ENCODE measurements at places on chromosomes 5 and 9.

DNA sequence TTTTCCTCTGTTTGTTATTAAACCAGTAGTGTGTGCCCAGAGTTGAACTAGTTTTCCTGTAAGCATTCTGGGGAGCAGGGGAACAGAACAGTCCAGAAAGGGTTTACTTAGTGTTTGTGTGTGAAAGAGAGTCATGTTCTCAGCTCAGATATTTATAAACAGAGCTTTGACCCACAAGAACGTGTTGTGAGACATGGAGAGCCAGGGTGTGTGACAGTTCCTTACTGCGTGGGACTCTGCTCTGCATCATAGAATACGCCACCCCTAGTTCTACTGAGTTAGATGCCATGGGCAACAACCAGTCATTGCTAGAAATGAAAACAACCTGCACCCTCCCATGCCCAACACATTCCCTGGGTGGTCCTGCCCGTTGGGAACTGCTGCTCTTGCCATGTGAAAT is 330.7 kb downstream of the NDUFS4 start:
- no peak for DNase-seq

DNA sequence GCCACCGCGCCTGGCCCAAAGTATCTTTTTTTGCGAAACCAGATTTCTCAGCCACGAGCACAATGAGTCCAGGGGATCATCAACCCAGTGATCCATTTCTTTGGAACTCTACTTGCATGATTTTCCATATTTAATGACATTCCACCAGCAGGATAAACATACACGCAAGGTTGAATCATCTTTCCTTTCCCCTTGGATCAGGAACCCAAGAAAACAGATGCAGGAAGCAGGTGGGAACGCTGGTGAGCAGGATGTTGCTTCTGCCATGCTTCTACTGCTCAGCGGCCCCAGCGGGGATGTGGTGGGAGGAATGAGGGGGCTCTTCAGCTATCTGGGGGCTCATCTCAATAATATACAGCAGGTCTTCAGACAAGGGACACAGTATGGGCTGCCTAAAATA is 118.2 kb downstream of the SEC61B start:
- DNase-seq: no peak

DNA sequence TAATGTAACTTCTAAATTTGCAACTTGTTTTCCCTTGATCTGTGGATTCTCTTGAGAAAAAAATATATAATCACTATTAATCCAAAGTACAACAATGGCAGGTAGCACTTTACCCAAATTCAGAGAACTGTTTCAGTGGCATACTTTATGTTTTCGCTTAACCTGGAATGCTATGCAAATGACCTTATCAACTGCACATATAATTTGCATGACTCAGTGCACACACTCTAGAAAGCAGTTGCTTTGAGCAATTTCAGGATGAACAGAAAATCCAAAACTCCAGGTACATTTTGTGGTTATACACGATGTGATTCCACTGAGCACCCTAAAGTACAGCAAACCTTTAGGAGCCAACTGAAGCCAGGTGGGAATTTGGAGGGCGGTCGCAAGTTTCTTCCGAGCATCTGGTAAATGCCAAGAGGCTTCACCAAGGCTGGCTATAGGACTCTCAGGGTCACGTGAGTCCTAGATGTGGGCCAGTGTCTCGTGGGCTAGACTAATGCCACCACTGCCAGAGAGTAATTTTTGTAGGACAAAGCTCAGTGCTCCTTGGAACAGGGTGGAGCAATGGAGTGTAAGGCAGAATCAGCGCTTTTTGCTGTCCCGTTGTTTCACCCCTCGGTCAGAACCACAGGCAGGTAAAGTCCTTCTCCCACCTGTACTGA is 37.3 kb downstream of the DMGDH start:
- no peak for DNase-seq

DNA sequence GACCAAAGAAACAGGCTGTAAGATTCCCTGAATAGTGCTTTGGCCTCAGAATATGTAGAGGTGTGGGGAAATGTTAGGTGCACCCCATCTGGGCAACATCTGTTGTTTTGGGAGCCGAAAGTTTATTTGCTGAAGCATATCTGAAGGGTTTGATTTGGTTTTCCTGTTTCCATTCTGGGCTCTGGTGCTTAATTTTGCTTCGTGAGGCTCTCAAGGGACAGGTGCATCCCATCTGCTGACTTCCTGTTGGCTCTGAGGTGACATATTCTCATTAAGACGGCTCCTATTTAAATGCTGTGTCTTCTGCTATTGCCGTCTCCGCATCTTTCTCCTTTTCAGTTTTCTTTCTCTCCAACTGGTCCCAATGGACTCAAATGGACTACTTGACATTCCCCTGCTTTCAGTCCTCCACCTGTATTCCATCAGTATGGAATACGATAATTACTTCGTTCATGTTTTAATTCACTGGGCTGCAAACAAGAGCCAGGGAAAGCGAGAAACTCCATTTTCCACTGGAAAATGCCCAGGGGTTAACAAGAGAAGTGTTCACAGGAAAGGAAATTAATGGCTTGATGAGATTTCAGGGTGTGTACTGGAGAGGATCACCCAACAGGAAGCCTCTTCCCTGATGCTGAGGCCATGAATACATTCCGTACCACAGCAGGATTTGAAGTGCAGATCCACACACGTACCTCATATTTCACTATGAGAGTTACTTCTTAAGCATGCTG is 104.0 kb downstream of the MTX3 start:
- no peak for DNase-seq

DNA sequence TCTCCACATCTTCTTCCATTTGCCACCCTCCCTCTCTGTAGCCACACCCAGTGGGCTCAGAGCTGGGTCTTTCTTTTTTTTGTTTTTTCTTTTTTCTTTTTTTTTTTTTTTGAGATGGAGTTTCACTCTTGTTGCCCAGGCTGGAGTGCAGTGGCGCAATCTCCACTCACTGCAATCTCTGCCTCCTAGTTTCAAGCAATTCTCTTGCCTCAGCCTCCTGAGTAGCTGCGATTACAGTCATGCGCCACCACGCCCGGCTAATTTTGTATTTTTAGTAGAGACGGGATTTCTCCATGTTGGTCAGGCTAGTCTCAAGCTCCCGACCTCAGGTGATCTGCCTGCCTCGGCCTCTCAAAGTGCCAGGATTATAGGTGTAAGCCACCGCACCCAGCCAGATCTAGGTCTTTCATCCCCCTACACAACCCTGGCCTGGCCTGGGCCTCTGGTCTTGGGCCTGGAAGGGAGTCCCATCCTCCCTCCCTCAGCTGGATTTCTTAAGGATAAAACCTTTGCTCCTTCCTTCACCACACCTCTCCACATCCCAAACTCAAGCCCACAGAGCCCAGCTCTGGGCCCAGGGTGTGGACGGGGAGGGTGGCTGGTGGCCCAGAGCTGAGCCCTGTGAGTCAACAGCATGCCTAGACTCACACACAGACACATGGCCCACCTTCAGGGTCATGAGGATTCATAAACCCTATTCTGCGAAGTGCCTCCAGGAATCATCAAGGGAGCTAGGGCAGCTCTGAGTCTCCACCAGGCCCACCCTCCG is 18.8 kb upstream of the KCNIP1 start:
- DNase-seq: no peak

- no peak for DNase-seq
Measured at GRCh38 chr5:69525490-69525889, 32.9 kb downstream of the OCLN start.

- DNase-seq: no peak
Measured at GRCh38 chr5:93054424-93055163, 526.4 kb downstream of the NR2F1-AS1 start.

- no peak for DNase-seq
Measured at GRCh38 chr5:140969880-140970279, 3.6 kb downstream of the PCDHAC2 start.

DNA sequence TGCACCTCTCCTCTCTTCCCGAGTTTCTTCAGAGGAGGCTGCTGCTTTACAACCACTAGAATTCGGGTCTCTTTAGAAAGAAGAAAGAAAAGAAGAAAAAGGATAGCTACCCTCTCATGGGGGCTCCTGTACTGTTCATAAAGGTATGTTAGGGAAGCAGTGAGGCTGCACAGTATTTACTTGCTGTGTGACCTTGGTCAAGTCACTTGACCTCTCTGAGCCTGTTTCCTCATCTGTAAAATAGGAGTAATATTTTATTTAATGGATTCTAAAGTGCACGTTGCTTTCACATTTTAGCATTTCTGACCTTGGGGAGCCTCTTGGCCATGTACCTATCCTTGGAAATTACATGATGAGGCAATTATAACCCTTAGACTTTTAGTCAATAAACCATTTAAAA is 88.8 kb downstream of the SETX start:
- no peak for DNase-seq

DNA sequence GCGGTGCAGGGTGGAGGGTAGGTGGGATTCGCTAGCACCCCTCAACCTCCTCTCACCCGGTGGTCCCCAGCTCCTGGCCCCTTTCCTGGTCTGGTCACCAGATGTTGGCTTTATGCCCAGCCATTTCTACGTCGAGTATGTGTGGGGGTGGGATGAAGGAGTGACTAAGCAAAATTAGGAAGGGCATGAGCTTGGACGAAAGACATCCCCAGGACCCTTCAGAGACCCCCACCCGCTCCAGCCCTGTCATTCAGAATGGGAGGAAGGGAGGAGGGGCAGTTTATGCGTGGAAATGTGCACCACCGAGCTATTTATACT is 742 bp downstream of the BHMT2 start:
- no peak for DNase-seq

GRCh38 chr9:36102742-36103495 is 33.6 kb upstream of the GLIPR2 start:
- DNase-seq: peak; percentile 50

GRCh38 chr5:155897761-155898160 is 429.2 kb upstream of the SGCD start:
- DNase-seq: peak; percentile 1

DNA sequence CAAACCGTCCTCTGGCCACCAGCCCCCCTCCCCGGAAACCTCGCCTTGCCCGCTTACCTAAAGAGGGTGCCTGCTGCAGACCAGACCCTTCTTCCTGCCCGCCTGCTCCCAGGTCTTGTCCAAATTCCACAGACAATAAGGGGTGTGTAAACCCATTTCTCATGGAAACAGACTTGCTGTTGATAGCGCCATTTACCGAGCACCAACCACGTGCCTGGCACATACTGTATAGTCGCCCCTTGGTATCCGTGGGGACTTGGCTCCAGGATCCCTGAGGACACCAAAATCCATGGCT is 25.1 kb downstream of the CDHR2 start:
- no peak for DNase-seq

DNA sequence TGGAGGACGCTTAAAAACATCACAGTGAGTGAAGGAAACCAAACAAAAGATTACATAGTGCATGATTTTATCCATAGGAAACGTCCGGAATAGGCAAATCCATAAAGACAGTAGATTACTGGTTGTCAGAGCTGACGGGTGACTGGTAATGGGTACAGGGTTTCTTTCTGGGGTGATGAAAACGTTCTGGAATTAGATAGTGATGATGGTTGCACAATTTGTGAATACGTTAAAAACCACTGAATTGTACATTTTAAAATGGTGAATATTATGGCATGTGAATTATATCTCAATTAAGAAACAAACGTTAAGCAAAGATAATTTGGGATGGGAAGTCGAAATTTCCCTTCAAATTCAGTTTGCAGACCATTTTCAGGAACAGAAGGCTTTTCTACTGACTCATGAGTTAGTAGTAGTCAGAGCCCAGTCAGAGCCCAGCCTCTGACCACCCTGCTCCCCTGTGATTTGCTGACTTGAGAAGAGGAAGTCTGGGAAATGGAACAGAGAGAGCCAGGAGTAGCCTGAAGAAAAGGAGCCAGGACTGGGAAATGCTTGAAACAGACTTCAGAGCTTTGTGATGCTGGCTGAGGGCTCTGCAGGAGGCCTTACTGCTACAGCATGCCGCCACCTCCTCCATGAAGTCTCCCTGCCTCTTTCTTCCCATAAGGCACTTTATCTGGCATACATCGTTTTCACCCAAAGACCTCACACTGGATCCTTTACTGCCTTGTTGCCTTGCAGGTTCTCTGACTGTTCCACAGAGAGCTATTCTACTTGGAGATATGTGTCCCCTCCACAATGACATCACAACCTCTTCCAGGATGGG is 46.4 kb upstream of the CTNNA1 start:
- DNase-seq: no peak

GRCh38 chr5:44987026-44987425 is 178.3 kb downstream of the MRPS30 start:
- DNase-seq: no peak

DNA sequence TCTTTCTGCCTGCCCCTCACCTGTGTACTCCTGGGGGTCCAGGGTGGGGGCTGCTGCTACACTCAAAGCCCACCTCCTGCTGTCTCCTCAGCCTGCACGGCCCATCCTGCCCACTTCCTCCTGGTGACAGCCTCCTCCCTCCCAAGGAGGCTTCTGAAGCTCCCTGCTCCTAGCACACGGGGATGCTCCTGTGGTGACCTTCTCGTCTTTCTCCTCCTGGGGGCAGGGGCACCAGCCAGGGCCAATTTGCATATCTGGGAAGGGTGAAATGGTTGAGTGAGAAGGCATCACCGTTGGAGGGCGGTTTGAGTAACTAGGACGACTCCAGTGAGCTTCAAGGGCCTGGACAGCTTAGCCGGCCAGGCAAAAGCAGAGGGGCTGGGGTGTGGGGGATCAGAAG is 51.9 kb upstream of the COL5A1 start:
- no peak for DNase-seq

DNA sequence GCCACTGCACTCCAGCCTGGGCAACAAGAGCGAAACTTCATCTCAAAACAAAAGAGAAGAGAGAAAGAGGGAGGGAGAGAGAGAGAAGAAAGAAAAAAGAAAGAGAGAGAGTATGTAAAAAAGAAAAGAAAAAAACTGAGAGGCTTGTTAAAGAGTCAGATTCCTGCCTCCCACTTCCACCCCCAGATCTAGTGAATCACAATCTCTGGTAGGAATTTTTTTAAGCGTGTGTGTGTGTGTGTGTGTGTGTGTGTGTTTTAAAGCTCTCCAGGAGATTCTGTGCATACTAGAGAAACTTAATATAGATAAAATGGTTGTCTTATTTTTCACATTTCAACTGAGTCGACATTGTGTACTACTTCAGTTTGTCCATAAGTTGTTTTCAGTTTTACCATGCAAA is 32.0 kb downstream of the SAR1B start:
- DNase-seq: no peak

GRCh38 chr5:125896368-125896767 is 526.8 kb upstream of the GRAMD2B start:
- DNase-seq: no peak

DNA sequence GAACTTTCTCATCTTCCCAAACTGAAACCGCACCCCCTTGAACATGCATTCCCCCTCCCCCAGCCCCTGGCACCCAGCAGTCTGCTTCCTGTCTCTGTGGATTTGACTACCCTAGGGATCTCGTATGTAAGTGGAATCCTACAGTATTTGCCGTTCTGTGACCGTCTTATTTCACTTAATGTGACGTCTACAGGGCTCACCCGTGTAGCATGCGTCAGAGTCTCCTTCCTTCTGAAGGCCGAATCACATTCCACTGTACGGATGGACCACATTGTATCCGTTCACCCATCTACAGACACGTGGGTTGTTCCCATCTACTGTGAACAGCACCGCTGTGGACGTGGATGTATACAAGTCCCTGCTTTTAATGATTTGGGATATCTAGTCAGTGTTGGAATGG is 4.5 kb downstream of the PRRX2 start:
- no peak for DNase-seq

DNA sequence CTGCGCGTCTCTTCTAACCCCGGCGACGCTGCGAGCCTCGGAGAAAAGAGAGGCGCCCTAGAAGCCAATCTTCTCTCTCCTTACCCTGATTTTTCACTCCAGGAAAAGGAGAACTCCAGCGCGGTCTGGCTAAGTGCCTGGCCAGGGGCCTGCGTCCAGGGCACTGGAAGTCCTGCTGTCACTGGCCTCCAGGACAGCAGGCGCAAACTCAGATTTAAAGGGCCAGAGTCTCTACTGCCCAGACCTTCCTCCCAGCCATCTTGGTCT is 553 bp upstream of the FOXB2 start:
- no peak for DNase-seq

GRCh38 chr5:11166923-11167322 is 405.9 kb upstream of the DAP start:
- DNase-seq: no peak
